ENCODE measurements at places on chromosomes 2 and 18.

DNA sequence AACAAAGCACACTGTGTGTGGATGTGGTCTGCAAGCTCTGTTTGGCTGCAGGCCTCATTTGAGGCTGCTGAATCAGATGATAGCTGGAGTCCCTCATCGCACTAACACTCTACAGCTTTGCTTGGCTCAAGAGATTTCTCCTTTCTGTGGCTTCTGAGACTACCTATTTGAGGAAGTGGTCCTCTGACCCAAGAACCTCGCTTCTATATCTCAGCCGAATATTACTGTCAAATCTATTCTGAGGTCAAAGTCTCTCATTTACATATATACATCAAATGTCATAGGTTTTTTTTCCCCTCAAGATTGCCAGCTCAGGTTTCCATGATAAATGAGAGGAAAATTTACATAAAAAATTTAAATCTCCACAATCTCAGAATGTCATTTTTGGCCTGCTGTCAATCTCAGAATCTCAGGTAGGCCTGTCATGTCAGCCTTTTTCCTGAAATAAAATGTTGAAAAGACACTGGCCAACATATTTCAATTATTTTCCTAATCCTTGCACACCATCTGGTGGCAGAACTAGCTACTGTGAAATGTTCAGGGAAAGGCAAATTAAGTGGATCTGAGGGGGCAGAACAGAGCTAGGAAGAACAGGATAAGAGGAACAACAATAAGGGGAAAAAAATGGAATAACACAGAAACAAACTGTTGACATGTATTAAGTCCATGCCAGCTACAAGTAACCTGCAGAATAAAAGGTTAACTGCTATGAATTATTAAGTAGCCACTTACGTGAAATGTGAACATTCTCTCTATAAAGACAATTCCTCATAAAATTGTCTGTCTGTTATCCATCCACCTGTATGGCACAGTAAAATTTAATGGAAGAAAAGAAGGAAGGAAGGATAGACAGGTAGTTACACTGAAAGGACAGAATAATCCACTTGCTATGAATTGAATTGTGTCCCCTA, 39.3 kb downstream of the AP1S3 start:
- peak; percentile 31 for DNase-seq

- no peak for DNase-seq
These were observed 10.7 kb downstream of the CYRIA start for GRCh38 chr2:16654833-16655444.

- DNase-seq: no peak
These were observed 3.6 kb upstream of the ONECUT2 start for GRCh38 chr18:57431467-57432080.

DNA sequence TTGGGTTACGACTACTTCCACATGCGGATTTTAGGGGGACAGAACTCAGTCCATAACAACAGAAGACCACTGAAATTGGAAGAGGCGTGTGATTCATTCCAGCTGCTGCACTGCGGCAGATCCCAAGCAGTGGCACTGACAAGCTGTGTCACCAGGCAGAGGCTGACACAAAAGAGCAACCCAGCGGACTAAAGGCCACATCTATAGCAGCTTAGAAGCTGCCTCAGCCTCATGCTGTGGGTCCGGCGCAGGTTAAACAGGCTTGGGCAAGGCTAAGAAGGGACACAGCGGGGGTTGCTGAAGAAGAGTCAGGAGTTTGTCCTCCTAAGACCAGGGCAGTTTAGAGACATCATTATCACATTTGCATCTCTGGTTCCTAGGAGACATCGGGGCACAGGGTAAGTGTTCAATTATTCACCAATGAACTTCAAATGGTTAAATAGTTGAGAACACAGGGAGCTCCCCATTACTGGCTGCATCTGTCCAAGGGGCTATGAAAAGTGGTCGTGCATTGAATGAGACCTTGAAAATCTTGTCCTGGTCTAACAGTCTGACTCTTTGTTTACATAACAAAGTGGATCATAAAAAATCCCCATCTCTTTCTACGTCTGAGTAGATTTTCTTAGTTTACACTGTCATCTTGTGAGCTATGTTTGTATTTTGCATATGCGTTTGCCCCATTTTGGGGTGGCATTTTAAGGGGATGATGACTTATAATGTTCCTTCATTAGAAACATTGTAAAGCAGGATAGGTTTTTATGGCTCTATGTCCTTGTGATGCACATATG, 162.3 kb upstream of the TRIB2 start:
- DNase-seq: no peak

DNA sequence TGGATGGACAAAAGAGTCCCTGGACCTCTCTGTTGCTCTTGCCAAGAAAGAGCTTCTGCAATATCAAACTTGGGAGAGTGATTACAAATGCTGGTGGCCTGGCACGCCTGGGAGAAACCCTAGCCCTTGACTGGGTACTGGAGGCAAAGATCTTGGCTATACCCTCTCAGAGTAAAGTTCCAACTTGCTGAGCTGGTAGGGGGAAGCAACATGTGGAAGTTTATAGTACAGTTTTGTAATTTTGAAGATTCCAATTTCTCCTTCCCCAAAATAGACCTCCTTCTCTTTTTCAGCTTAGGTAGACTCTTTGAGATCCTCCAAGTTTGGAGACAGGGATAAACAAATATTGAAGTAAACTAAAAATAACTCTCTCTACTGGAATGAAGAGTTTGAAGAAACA, 645.3 kb downstream of the NR4A2 start:
- no peak for DNase-seq

DNA sequence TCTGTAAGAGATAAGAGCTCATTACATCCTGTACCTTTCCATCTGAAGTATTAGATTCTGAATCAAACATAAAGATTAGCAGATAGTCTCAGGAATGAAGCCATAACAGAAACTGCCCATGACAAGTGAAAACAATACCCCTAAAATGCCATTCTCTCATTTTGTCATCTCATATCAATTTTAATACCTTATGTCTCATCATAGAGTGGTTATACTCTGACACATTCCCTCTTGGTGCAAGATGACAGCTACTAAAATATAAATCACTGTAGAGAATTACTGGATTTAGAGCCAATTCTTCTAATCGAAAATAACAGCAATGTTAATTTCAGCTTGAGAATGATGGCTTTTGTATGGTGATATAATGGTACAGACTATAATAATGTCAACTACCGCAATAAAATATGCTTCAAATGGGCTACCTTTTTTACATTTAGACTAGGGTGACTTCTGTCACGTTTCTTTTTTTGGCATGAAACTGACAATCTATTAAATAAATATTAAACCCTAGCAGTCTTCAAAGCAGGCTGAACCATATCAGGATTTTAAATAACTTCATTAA, 125.1 kb upstream of the ITGA4 start:
- DNase-seq: no peak

DNA sequence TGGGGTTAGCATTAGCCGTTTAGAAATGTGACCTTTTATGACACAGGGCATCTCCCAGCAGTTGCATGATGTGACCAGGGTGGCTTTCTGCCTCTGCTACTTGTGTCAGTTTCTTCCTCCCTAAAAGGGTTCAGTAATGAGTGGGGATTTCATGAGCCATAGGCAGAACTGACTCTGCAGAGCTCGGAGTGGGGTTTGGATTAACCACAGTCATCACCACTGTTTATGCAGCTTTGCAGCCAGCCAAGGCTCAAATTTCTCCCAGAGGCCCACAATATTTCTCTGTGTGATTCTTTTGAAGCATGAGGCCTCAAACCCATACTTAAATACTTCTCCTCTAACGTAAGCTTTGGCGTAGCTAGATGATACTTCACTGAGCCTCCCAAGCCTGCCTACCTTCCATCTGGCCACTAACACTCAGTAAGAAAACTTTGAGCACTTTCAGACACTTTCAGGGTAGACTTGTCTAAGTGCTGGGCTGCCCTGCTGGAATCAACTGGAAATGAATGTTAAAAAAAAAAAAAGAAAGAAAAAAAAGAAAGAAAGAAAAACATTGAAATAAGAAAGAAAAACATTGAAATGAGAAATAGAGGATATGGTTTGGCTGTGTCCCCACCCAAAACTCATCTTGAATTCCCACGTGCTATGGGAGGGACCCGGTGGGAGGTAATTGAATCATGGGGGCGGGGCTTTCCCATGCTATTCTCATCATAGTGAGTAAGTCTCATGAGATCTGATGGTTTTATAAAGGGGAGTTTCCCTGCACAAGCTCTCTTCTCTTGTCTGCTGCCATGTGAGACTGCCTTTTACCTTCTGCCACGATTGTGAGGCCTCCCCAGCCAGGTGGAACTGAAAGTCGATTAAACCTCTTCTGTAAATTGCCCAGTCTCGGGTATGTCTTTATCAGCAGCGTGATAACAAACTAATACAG, 11.5 kb upstream of the LAPTM4A start:
- DNase-seq: no peak

- DNase-seq: no peak
These were observed 81.5 kb downstream of the NRP2 start for GRCh38 chr2:205763708-205764211.

- no peak for DNase-seq
These were observed 50.0 kb downstream of the AP1S3 start for GRCh38 chr2:223787358-223787757.

GRCh38 chr2:220465700-220466099, 838.3 kb downstream of the SLC4A3 start:
- DNase-seq: no peak

DNA sequence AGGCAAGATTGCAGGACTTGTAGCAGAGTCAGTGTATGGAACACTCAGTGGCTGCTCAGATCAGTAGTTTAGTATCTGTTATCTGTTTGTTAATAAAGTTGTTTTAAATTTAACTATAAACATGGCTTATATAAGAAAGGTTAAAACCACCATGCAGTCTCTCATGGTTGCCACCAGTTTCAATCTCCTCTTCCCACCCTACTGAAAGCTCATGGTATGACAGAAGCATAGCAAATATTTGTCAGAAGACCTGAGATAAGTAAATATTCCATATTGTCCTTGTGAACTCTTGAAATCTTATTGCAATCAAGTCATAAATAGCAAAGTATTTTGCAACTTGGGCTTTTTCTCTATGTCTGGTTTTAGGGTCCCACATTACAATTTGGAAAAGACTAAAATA, 2.1 kb upstream of the COL5A2 start:
- DNase-seq: no peak

- no peak for DNase-seq
These were observed 12.2 kb downstream of the DNAJB2 start for GRCh38 chr2:219291394-219291793.

- no peak for DNase-seq
These were observed 26.5 kb upstream of the FOSL2 start for GRCh38 chr2:28366149-28366495.

DNA sequence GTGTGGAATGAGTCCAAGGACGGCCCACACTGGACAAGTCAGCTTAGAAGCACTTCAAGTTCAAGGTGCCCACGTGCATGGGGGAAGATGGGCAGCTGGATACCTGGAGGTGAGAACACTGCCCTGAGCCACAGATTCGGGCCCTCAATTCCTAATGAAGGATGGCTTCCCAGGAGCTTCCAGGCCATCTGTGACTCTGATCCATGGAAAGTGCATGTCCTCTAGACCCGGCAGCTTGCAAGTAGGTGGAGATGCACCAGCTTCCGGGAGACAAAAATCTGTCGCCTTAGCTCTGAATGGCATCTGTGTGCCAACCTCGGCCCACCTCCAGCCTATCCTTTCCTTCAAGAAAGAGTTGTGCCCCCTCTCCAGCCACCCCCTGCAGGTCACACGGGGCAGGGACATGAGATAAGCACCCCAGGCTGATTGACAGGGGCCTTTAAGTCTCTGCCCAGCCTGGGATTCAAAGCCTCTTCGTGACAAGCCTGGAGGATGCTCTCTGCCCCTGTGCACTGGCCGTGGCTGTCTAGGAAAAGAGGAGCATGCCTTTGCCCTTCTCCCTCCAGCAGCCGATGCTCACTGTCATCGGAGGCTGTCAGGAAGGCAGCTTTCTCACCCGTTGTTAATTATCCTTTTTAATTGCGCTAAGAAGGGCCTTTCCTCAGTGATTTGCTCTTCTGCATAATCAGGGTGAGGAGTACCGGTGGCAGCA, 65.5 kb downstream of the BIN1 start:
- DNase-seq: no peak

DNA sequence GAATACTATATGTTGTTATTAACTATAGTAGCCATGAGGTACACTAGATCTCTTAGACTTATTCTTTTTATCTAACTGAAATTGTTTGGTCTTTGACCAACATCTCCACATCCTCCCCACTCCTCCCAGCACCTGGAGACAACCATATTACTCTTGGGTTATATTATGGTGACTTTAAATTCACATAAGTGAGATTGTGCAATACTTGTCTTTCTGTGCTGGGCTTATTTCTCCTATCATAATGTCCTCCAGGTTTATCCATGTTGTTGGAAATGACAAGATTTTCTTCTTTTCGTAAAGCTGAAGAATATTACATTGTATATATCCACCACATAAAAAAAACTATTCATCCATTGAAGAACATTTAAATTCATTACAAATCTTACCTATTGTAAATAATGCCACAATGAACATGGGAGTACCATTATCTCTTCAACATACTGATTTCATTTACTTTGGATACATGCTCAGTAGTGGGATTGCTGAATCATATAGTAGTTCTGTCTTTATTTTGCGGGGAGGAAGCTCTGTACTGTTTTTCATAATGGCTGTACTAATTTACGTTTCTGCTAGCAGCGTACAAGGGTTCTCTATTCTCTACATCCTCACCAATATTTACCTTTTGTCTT, 159.2 kb upstream of the SCN7A start:
- DNase-seq: peak; percentile 75

- no peak for DNase-seq
These were observed 8.6 kb upstream of the CRYBA2 start for GRCh38 chr2:219001577-219002394.

- no peak for DNase-seq
These were observed 231.4 kb upstream of the RGPD4 start for GRCh38 chr2:107595285-107595684.

DNA sequence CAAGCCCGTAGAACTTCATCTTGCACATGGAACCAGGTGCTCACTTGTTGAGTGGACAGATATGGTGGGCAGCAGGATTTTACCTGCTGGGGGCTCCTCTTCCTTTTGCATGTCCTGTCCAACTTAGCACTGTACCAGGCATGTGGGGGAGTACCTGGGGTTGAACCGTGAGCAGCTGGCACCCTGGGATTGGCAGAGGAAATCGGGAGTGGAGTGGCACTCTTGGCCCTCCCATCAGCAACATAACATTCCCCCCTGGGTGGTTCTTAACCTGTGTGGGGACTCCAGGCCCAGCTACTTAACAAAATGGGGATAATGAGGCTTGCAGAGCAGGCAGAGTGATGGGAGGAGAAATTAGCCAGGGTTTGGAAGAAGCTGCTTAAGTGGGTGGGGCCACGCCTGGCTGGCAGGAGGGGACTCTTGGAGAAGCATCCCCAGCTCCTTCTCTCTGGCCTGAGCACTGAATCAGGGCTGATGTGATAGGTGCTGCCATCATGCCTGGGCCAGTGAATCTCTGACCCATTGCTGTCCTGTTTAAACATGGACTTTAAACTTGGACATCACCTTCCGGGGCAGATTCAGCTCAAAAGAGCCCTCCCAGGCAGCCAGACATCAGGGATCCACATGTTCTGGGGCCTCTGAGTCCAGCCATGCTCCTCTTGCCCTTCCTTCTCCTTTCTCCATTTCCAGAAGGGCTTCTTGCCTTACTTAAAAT, 15.5 kb downstream of the FOSL2 start:
- no peak for DNase-seq

GRCh38 chr2:113173542-113174375, at the start of gene PSD4:
Gene PSD4 (plus strand): TSS chr2:113173971. CDS start chr2:113182457, 8,486 bp downstream.
- DNase-seq: no peak

All from NCI-H226 (cell line).